Esophagus squamous epithelium (tissue), 5 donors: ENCODE measurements at places on chromosomes 12 and 14.

GRCh38 chr12:64457032-64457431 is 5.1 kb downstream of the TBK1 start:
- no peak for DNase-seq

GRCh38 chr12:122560138-122560537 is 33.1 kb downstream of the KNTC1 start:
- no peak for DNase-seq

GRCh38 chr12:62882140-62882539 is 52.8 kb downstream of the PPM1H start:
- no peak for DNase-seq

GRCh38 chr12:40907115-40907527 is 214.9 kb downstream of the CNTN1 start:
- DNase-seq: no peak

DNA sequence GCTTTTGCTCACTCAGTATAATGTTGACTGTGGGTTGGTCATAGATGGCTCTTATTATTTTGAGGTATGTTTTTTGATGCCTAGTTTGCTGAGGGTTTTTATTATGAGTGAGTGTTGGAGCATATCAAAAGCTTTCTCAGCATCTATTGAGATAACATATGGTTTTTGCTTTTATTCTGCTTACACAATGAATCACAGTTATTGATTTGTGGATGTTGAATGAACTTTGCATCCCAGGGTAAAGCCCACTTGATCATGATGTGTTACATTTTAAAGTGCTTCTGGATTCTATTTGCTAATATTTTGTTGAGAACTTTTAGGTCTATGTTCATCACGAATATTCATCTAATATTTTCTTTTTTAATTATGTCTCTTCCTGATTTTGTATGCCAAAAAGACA is 1260.3 kb downstream of the TMEM121 start:
- DNase-seq: no peak

GRCh38 chr12:122934722-122935121 is 31.5 kb downstream of the ABCB9 start:
- no peak for DNase-seq

DNA sequence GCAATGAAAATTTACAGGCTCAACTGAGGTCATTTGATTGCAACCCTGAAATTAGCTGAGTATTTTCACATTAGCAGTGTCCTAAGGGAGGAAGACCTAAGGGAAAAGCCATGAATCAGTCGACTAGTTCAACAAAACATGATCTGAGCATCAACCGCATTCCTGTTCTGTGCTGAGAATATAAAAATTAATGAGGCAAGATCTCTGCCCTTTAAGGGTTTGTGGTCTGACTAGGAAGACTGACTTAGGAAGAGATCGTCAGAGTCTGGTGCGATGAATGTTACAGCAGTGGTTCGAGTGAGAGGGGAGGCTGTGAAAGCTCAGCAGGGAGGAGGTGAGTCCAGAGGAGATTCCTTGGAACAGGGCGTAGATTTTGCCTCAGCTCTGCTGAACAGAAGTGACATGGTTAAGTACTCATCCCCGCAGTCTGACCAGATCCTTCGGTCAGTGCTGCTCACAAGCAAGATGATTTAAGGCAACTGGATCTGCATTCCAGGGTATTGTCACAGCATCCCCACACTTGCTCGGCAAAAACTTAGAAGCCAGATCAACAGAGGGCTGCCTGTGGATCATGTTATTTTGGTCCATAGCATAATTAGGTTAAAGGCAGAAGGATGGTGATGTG is 49.6 kb downstream of the BMAL2 start:
- DNase-seq: no peak

DNA sequence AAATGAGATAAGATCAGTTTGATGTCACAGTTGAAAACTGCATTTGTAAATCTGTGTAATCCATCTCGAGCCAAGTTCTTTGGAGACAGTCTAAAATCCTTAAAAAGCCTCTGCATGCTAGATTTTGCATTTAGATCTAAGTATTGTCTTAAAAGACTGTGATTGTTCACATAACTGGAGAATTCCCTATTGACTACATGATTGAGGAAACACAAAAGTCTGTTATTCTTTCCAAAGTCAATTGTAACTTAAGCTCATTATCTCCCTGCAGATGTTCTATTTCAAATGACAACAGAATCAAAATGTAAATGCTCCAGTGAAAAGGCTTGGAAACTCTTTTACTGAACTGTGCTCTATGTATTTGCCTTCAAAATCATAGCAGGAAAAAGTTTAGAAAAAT is 77.8 kb downstream of the MYF5 start:
- DNase-seq: no peak

- DNase-seq: no peak
Measured at GRCh38 chr12:68824131-68824530, 16.2 kb downstream of the MDM2 start.

GRCh38 chr12:103244596-103244995 is 251.2 kb downstream of the C12orf42 start:
- DNase-seq: no peak

DNA sequence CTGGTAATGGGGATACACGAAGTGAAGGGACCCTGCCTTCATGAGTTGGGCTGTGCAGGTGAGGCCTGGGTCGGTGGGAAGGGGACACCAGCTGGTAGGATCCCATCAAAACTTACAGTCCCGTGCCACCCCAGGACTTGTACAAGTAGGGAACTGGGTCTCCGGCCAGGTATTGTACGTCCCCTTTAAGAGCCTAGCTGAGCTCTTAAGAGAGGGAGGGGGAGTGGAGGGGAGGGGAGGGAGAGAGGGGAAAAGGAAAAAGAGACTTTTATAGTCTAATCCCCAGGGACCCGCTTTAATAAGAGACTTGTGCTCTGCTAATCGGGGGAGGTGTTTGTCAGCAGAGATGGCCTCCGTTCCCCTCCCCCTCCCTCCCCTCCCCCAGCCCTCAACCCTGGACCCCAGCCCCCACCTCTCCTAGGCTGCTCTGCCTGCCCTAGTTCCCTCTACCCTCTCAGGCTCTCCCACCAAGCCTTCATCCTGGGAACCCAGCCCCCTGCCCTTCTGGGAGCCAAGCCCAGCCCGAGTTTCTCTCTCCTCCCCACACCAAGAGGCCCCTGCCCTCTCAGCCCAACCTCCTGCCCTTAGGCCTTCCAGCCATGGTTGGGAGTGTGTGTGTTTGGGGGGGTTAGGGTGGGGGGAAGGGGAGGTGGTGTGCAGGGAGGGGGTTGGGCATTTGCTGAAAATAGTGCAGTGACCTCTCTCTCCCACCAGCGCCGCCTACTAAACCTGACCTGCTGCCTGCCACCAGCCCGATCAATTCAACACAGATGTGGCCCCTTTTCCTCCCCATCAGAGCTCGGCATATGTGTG is 2.6 kb downstream of the GDF11 start:
- no peak for DNase-seq

DNA sequence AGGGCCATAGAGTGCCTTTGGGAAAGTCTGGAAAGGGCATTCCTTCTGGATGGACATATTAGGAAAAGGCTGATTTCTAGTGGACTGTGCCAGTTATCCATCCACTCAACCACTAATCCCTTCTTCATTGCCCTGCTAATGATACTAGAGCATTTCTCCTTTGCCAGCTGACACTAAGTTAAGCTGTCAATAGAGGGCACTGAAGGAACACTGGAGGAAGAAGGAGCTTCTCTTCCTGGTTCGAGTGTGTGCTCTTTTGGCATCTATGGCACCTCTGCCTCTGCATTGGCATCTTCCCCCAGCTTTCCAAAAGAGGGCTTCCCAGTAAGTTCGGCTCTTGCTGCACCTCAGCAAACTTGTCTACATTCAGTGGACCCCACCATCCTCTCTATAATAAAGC is 165.4 kb downstream of the DERA start:
- no peak for DNase-seq

DNA sequence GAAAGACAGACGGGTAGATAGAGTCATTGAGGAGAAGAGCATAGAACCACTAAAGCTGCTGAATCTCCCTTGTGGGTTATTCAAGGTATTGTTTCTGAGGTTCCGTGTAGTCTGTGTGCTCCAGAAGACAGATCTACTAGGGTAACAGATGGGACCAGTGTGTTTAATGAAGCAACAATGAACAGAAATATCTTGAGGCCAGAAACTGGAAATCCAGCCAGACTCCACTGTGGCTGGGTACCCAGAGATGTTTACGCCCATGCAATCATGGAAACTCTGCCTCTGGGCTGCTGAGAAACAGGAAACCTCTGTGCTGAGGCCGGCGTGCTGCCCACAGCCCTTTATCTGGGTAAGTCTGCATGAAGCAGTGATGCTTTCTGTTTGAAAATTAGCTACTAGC is 8.3 kb downstream of the PROX2 start:
- no peak for DNase-seq

DNA sequence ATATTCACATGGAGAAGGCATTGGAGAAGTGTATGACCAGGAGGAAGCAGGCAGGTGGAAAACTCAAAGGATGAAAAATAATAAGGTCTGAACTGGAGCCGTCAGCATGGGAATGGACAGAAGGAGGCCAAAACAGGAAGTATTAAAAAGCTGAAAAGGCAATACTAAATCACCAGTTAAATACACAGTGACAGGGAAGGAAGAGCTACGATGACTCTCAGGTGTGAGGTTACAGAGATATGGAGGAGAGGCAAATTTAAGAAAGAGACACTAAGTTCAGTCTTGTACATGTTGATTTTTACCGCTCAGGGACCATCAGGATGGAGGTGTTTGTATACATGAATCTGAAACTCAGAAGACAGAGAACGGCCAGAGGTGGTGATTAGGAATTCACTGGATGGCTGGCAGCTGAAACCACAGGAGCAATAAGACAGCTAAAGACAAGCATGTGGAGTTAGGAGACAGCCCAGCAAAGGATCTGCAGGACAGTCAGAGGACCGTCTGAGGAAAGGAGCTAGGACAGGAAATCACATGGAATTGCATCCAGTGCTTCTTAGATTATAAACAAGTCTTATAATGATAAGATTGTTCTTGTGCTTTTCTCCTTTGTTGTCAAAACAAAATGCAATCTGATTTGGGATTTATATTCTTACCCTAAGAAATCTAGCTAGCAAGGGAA is 33.9 kb upstream of the CDKN3 start:
- no peak for DNase-seq

GRCh38 chr14:75066691-75067090 is 2.8 kb upstream of the ZC2HC1C start:
- no peak for DNase-seq

DNA sequence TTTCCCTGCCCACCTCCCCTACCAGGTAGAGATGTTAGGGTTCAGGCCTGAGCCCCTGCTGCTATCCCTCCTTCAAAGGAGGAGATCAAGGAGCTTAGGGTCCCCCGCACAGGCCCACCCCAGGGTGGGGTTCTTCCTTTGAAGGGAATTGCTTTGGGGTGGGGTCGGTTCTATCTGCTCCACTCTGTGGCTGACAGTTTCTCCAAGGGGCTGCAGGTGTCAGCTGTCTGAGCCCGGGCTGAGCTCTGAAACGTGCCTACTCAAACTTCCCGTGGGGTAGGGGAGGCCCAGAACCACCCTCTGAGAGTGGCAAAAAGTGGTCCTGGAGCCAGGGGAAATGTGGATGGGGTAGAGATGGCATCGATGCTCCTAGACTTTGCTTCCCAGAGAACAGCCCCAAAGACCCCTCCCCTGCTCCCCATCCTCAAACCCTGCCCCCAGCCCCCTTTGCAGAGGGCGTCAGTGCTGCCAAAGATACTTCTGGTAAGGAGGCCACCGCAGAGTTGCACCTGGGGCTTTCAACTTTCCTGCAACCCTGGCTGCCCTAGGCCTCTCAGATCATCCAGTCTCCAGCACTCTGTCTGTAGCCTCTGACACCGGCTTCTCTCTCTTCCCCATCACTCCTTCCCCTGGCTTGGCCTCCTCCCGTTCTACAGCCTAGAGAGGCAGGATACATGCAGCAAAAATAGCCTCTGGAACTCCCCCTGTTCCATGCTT is 6.3 kb upstream of the CD4 start:
- DNase-seq: no peak

DNA sequence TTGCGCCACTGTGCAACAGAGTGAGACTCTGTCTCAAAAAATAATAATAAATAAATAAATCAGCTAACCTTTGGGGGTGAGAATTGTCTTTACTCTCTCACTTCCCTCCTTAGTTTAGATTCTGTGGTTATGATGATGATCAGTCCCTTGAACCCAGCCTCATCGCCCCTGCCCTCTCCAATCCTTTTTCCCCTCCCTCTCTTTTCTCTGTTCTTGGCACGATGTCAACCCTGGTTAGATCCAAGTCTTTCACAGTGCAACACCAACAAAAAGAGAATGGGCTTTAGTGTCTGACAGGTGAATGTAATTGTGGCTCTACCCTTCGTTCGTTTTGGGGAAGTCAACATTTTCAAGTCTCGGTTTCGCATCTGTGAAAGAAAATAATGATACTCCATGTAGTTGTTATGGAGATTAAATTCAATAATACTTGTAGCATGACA is 59.0 kb downstream of the NTN4 start:
- no peak for DNase-seq

- no peak for DNase-seq
Measured at GRCh38 chr12:3491938-3492792, 1.2 kb downstream of the PRMT8 start.

GRCh38 chr12:130073721-130074120 is 88.5 kb upstream of the FZD10 start:
- DNase-seq: no peak

- no peak for DNase-seq
Measured at GRCh38 chr12:116592731-116593130, 33.5 kb downstream of the MAP1LC3B2 start.

GRCh38 chr12:65278576-65279368 is at the start of gene MSRB3:
MSRB3 (plus strand) TSS chr12:65278683; CDS start chr12:65308580, 29,897 bp downstream.
- DNase-seq: no peak

DNA sequence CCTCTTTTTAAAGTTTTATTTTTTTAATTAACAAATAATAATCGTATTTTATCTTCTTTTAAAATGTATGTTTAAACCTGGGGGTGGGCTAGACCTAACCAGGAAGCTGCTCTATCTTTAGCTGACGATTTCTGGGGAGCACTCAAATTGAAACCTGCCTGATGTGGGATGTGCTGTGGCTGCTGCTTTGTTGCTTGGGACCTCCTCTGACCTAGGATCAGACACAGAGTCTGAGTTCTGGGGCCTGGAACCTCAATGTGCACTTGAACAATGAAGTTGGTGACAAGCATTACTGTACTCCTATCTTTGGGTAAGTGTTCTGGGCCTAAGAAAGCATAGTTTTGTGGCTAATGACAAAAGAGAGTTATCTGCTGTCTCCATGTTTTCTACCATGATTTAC is 386.7 kb downstream of the DAD1 start:
- DNase-seq: no peak

DNA sequence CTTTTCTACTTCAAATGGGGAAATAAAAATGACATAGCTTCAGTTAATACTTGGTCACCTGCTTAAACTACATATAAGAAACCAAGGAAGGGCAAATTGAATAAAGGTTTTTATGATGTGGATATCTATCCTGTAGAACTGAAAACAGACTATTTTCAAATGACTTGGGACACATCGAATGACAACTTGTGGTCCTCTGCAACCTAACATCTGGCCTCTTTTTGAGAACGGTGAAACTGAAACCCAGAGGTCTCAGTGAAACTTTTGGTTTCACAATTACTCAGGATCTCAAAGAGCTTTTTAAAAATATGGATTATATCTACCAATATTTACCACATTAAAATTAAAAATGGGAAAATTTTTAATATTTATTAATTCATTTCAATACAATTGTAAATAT is 65.2 kb downstream of the PPP2R5E start:
- DNase-seq: no peak
